ENCODE measurements at places on chromosomes 12 and 14.

GRCh38 chr12:87290505-87290904, 738.7 kb downstream of the C12orf50 start:
- DNase-seq, result no peak

DNA sequence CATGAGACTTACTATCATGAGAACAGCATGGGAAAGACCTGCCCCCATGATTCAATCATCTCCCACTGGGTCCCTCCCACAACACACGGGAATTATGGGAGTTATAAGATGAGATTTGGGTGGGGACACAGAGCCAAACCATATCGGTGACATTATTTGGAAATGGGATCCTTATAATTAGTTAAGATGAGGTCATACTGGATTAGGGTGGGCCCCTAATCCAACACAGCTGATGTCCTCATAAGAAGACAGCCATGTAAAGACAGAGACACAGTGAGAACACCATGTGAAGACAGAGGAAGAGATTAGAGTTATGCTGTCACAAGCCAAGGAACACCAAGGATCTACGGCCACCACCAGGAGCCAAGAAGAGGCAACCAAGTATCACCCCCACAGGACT, 161.7 kb downstream of the SPTSSA start:
- peak; percentile 52 for DNase-seq

DNA sequence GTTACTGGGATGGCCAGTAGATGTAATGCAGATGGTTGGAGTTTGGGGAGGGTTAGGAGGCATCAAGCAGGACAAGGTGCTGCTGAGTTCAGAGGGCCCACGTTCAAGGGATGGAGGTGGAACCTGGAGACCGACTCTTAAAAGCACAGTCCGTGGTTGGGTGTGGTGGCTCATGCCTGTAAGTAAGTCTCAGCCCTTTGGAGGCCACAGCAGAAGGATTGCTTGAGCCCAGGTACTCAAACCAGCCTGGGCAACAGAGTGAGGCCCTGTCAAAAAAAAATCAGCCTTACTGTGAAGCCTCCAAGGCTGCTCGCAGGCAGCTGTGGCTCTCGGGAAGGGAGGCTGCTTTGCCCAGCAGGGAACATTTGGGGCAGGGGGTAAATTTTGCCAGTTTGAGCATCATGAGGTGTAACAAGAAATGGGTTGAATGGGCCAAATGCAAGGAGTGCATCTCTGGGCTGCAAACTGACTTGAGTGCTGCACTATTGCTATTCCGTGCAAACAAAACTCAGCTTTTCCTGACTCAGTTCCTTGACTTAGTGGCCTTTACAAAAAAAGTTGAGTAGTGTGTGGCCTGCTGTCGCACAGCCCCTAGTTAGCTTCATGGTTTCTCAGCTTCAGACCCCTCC, 55.0 kb downstream of the ANAPC7 start:
- no peak for DNase-seq

- peak; percentile 65 for DNase-seq
These were observed at the start of gene SLC8A3 for GRCh38 chr14:70188659-70189455. Gene SLC8A3, minus strand, starts transcription at chr14:70188951. Its CDS starts 20,529 bp downstream, at chr14:70168422.

DNA sequence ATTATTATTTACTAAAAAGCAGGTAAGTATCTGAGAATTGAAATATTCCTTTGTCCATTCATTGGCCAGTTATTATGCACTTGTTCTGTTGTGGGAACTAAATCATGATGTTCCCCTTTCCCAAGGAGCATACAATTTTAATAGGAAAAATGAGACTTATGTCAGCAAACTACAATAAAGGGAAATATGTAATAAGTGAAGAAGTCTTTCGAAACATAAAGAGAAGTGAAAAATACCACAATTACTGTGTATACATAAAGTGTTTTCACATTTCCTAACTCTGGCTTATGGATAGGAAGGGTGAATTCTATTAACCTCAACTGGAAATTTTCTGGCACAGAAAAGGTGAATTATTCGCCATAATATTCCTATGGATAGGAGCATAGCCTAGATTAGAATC, 78.4 kb upstream of the DNM1L start:
- no peak for DNase-seq

- DNase-seq, result no peak
These were observed 2.6 kb upstream of the RIN3 start for GRCh38 chr14:92510972-92511371.

DNA sequence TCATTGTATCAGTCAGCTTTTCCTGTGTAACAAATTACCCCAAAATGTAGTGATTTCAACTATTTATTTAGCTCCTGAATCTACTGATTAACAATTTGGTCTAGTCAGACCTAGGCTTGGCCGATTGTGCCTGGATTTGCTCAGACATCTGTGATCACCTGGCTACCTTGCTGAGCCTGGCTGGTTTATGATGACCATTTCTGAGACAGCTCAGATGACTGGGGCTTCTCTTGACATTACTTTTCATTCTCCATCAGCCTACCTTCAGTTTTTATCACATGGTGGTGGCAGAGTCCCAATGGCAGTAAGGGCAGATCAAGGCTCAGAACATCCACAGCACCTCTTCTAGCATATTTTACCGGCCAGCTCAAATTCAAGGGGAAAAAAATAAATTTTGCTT, 286.3 kb downstream of the BTG1 start:
- no peak for DNase-seq

- peak; percentile 51 for DNase-seq
These were observed 157.4 kb upstream of the PRMT8 start for GRCh38 chr12:3333583-3333982.

GRCh38 chr12:55983232-55983842, 9.5 kb downstream of the RAB5B start:
- DNase-seq, result no peak

GRCh38 chr14:105299654-105300541, 903 bp downstream of the BRF1 start:
- no peak for DNase-seq

DNA sequence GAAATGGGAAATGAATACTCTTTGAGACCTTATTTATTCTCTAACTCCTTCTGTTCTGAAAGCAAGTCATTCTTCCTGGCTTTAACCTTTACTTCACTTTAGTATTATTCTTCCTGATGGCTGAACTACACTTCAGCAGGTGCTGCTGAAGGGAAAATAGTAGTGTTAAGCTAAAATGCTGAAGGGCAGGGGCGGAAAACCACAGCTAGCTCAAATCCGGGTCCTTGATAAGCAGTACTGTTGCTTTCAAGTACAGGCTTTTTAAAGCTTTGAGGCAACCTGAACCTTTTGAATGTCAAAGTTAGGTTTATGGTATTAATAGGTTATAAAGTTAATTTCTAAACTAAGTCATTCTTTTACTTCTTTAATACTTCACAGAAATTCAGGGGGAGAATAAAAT, 10.7 kb downstream of the CCDC196 start:
- peak; percentile 8 for DNase-seq

- DNase-seq, result no peak
These were observed 101.5 kb upstream of the CCDC91 start for GRCh38 chr12:28088566-28089272.

DNA sequence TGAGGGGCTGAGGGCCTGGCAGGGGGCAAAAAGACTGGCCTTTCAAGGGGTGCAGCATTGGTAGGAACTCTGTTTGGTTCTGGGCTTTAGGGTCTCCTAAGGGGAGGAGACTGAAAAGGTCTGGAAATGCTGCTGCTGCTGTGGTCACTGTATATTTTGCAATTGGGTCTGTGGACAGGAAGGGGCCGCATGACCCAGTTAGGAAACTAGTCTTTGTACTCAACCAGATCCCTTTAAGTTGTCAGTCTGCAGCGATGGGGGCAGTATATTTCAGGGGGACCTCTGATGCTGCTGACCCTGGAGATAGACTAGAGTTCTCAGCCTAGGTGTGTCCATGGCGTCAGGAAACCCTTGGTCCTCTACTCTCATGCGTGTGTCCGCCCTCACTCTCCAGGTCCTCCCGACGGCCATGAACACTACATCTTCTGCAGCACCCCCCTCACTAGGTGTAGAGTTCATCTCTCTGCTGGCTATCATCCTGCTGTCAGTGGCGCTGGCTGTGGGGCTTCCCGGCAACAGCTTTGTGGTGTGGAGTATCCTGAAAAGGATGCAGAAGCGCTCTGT, 4.0 kb downstream of the LTB4R start:
- no peak for DNase-seq

- no peak for DNase-seq
These were observed 94.4 kb downstream of the PRIMA1 start for GRCh38 chr14:93693914-93694313.

- DNase-seq, result no peak
These were observed 353.8 kb downstream of the RAD51B start for GRCh38 chr14:68173227-68173972.

GRCh38 chr12:72141381-72141780, 130.8 kb upstream of the TRHDE start:
- DNase-seq, result no peak

DNA sequence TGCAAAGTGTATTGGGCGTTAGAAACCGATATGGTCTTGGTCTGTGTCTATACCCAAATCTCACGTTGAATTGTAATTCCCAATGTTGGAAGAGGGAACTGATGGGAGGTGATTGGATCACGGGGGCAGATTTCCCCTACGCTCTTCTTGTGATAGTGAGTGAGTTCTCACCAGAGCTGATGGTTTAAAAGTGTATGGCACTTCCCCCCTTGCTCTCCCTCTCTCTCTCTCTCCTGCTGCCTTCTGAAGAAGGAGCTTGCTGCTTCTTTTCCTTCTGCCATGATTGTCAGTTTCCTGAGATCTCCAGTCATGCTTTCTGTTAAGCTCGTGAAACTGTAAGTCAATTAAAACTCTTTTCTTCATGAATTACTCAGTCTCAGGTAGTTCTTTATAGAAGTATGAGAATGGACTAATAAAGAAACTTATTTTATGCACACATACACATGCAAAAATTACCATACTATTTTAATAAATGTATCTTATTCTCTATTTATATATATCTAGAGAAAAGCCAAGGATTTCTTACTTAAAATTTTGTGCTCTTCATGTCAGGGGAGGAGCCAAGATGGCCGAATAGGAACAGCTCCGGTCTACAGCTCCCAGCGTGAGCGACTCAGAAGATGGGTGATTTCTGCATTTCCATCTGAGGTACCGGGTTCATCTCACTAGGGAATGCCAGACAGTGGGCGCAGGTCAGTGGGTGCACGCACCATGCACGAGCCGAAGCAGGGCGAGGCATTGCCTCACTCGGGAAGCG, 1891.0 kb upstream of the FLRT2 start:
- DNase-seq, result no peak

- DNase-seq, result no peak
These were observed 602.9 kb downstream of the DIO2 start for GRCh38 chr14:79608446-79608845.

DNA sequence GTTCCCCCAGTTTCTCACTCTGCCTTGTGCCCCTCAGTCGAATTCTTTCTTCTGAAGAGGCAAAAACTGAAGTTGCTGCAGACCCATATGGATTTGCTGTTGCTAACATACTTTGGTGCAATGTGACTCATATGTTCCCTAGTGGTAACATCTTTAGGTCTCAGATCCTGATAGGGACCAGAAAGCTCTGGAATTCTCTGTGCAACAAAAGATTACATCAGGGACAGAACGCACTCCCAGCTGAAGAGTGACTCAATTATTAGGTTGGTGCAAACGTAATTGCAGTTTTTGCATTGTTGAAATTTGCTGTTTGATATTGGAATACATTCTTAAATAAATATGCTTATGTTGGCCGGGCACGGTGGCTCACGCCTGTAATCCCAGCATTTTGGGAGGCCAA, 8.2 kb upstream of the DHRS2 start:
- DNase-seq, result no peak

DNA sequence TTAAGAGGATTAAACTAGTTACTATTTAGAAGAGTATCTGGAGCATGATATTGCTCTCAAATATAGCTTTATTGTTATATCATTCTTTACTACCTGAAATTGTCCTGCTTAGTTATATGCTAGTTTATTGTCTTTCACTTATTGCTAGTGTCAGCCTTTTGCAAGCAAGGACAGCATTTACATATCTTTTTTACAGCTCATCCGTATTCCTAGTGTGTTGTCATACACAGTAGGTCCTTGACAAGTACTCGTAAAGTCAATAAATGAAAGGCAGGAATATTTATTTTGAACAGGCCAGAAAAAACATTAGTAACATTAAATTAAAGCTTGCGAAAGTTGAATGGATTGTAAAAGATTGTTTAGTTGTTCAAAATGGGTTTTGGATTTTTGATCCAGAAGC, 35.0 kb downstream of the CRADD start:
- no peak for DNase-seq

DNA sequence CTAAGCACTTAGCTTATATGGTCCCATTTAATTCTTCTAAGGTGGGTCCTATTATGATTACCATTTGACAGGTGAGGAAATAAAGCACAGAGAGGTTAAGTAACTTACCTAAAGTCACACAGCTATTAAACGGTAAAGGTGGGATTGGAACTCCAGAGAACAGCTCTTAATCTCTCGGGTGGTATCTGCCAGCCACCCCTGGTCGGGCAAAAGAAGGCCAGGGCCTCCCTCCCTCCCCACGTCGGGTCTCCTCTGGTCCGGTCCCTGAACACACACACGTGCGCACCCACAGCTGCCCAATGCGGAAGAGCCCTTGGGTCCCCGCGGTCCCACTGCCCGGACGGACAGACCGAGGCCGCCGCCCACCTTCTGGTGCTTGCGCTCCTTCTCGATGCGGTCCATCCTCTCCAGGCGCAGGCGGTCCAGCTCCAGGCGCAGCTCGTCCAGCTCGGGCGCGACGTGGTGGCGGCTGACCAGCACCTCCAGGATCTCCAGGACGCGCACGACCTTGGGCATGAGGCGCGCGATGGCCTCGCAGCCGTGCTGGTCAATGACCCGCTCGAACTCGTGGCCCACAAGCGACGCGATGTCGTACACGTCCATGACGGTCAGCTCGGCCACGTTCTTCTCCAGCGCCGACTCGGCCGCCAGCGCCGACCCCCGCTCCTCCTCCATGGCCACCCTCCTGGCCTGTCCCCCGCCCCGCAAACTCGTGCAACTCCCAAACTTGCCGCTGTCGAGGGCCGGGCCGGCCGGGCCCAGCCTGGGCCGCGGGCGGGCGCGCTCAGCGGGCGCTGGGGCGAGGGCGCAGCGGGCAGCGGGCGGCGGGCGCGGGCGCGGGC, 490 bp downstream of the RILPL1 start:
- DNase-seq, result peak; percentile 46

GRCh38 chr12:100138048-100138802, 4.4 kb downstream of the BLTP3B start:
- no peak for DNase-seq

- DNase-seq, result peak; percentile 41
These were observed 43.3 kb downstream of the NCKAP5L start for GRCh38 chr12:49784756-49785409.

DNA sequence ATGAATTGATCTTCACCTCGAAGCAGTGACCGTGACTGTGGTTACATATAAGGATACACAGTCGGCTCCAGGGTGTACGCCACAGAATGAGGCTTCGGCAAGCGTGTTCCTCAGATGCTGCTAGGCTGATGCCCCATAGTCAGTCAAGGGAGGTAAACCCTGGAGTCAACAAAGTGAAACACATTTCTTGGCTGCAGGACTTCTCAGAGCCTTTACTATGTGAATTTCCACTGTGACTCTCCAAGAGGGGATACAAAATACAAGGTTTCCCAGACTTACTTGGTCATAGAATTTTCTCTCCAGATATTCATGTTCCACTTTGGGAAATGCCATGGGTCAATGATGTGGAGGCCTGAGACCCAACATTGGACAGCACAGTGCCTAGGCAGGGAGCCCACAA, 260.6 kb downstream of the BCL11B start:
- DNase-seq, result no peak
